ENCODE measurements at places on chromosomes 4 and X.

GRCh38 chrX:39336671-39337311 is 535.5 kb downstream of the MID1IP1 start:
- DNase-seq: no peak

DNA sequence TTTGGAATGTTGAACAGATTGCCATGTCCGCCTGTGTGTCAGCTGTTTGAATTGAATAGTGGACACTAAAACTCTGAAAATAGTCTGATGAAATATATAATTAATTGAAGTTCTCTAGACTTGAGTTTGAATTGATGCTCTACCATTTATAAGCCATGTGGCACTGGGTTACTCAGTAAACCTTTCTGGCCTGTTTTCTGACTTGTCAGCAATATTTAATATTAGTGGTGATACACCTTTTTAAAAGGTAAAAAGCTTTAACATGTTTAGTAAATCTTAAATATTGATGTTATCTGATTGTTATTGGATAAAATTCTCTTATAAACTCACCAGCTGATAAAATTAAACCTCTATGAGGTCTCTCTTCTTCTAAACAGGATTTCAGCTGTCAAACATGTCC is 695.4 kb upstream of the HS3ST1 start:
- no peak for DNase-seq

- peak; percentile 38 for DNase-seq
Measured at GRCh38 chrX:40013266-40014195, 84.2 kb downstream of the BCOR start.

- no peak for DNase-seq
Measured at GRCh38 chr4:147640331-147640730, 23.1 kb downstream of the TMEM184C start.

DNA sequence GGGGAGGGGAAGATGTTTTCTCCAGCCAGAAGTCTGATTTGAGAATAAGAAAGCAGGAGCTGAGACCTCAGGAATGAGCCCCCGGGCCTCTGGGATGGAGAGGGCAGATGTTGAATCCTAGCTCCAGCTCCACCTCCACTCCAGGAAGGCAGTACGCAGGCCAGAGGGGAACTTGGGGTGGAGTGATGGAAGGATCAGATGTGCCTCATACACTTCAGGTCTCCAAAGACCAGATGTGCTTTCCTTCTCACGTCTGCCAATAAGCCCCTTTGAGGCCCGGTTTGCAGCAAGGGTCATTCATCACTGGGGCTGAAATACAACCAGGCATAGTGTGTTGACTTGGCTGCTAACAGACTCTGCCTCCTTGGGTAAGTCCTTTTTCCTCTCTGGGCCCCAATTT is 28.1 kb downstream of the STARD8 start:
- no peak for DNase-seq

- DNase-seq: no peak
Measured at GRCh38 chr4:165505958-165506837, 127.4 kb downstream of the CPE start.

- no peak for DNase-seq
Measured at GRCh38 chr4:2275546-2276251, 13.8 kb upstream of the MXD4 start.

GRCh38 chr4:128298852-128299251 is 11.2 kb upstream of the PGRMC2 start:
- DNase-seq: no peak

- DNase-seq: no peak
Measured at GRCh38 chr4:972651-973424, 531 bp downstream of the DGKQ start.

- no peak for DNase-seq
Measured at GRCh38 chr4:82352825-82353366, 20.9 kb downstream of the HNRNPD start.

GRCh38 chr4:113826421-113826820 is 64.9 kb upstream of the CAMK2D start:
- no peak for DNase-seq

DNA sequence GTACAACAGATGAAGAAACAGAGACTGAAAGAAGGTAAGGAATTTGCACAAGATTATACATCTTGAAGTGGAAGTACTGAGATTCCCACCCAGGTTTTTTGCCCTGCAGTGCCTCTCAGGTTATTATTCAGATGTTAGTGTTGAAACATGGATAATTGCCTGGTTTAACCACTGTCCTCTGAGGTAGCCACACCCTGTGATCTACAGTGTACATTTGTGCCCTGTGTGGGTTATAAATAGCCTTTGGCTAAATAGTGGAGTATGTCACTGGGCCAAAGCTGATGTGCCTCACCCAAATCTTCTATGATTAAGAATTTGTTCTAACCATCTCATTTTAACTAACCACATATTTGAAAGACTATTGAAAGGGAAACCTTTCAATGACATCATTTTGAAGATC is 5.4 kb upstream of the ASB5 start:
- DNase-seq: no peak

DNA sequence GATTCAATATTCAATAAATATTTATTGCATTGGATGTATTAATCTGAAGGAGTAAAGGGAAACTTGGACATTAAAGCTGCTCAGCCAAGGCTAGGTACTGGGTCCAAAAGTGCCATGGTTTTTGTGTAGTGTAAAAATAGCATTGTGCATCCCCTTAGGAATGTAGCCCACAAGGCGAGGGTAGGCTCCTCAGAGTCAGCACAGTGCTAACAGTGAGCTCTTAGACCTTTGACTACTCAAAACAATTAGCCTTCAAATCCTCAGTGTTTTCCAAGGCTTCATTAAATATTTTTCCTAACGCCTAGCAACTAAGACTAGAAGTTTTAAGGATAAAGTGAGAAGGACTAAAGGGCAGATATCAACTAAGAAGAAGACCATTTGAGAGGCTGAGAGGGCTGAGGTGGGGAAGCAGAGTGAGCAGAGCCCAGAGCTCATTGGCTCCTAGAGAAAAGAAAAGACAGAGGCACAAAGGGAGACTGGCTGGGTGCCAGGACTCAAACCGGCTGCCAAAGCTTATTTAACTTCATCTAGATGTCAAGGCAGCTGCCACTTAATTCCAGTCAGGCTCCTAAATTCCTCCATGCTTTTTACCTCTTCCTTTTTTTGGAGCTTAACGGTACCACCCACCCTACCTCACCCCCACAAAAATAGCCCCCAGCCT is 17.0 kb downstream of the PRKG2 start:
- no peak for DNase-seq

GRCh38 chr4:27861802-27862201 is 1001.2 kb downstream of the STIM2 start:
- DNase-seq: no peak

- no peak for DNase-seq
Measured at GRCh38 chr4:875818-876423, 50.0 kb upstream of the CPLX1 start.

DNA sequence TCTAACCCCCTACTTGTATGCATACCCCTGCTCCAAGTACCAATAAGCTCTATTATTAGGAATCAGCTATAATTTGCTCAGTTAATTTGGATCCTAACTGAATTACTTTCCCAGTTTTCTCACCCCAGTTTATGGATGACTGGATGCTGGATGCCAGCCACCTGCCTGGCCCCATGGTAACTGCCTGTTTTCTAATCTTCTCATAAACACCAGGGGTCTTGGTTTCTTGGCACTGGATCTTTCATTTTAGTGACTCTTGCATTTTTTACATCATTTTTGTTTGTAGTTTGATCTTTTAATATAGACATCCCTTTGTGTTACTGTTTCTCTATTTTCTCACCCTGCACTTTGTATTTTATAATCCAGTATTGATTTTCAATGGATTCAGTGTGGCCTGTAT is 246.8 kb downstream of the ADGRL3 start:
- DNase-seq: no peak

GRCh38 chrX:23505531-23506303 is 161.6 kb upstream of the PRDX4 start:
- no peak for DNase-seq

DNA sequence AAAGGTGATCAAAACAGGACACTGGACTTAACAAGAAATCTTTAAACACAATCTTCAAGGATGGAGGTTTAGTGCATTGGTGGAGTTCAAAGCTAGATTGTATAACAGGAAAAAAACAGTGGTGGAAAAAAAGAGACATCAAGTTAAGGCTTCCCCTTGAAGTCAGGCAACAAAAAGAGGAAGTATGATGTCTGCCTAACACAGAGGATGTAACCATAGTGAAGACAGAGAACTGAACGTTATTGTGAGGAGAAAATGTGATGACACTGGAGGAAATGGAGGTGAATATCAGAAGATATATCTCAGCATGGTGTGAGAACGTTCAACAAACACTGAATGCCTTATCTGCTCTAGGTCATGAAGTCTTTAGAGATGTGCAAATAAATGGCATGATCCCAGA is 192.4 kb upstream of the AR start:
- DNase-seq: no peak

DNA sequence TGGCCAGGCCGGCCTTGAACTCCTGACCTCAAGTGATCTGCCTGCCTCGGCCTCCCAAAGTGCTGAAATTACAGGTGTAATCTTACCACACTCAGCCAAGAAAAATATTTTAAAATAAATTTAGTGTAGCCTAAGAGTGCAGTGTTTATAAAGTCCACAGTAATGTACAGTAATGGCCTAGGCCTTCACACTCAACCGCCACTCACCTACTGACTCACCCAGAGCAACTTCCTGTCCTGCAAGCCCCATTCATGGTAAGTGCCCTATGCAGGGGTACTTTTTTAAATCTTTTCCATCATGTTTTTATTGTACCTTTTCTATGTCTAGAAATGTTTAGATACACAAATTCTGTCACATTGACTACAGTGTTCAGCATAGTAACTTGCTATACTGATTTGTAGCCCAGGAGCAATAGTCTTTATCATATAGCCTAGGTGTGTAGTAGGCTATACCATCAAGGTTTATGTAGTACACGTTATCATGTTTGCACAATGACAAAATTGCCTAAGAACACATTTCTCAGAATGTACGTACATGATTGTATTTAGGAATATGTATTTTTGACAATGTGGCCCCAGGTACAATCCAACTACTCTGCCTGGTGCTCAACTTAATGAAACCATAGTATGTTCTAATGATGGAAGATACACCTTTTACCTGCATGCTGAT is 455.2 kb downstream of the PCDH7 start:
- DNase-seq: no peak

GRCh38 chrX:139204898-139205667 is 325.5 kb upstream of the F9 start:
- DNase-seq: no peak

DNA sequence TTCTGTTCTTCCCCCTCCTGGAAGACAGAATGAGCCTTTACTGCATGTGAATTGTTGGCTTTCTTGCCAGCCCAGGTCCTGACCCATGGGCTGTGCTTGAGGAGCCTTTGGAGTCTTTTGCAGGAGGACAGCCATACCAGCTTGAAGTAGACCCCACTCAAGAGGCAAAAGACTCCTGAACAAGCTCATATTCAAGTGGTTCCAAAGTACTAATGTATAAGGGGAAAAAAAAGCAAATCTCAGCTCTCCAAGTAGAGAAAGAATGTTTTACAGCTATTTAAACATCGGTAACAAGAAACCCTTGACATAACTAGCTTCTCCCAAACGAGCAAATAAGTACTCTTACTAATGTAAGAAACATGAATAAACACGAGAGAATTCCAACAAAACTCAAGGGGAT is 174.9 kb upstream of the MXRA5 start:
- DNase-seq: no peak

DNA sequence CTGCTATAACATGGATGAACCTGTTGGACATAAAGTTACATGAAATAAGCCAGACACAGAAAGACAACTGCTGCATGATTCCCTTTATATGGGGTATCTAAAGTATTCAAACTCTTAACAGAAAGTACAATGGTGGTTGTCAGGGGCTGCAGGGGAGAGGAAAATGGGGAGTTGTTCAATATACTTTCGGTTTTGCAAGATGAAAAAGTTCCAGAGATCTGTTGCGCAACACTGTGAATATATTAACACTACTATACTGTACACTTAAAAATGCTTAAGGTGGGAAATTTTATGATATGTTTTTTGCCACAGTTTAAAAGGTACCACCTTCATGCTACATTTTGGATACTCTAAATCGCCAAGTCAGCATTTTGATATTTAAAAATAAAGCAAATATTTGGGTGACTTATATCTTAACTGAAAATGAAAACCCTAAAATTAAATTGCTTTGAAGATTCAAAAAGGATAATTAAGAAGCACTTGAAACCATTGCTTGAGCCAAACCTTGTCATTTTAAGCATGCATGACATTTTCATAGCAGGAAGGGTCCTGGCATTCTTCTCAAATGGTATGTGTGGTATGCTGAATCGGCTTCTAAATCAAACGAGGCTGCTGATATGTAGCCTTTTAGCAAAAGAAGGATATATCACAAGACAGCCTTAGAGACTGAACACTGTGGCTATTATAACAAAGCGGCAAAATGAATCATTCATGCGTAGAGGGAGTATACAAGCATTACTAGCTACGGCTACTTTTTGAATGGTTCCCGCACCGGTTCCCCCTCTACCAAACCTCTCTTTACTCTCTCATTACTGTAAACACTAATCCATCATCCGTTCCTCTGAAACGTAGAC is 607.1 kb upstream of the DIPK2B start:
- no peak for DNase-seq

DNA sequence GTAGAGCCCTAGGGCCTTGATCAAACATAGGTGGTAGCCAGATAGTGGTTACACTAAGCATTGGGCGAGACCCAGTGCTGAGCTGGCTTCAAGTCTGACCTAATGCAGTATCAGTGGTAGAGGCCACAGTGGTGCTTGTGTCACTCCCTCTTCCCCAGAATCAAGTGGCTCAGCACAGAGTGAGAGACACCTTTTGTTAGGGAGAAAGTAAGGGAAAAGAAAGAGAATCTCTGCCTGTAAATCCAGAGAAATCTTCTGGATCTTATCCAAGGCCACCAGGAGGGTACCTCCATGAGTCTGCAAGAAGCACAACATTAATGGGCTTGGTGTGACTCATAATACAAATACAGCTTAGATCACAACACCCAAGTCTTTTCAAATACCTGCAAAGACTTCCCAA is 117.7 kb upstream of the SLC6A14 start:
- DNase-seq: no peak

DNA sequence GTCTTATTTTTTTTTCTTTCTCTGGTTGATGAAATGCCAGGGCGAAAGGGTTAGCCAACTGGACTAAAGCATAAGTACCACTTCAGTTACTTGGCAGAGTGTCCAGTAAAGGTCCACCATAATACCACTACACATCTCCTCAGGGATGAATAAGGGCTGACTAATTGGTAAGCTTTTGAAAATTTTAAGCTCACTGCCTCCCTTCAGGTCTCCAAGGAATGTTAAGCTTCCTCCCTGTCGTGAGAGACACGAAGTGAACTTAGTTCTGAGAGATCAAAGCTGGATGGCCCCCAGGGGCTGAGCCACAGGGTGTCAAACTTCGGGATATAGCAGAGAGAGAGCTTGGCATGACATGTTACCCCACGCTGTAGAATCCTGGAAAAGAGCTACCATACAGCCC is 111.4 kb downstream of the VSIG4 start:
- no peak for DNase-seq

DNA sequence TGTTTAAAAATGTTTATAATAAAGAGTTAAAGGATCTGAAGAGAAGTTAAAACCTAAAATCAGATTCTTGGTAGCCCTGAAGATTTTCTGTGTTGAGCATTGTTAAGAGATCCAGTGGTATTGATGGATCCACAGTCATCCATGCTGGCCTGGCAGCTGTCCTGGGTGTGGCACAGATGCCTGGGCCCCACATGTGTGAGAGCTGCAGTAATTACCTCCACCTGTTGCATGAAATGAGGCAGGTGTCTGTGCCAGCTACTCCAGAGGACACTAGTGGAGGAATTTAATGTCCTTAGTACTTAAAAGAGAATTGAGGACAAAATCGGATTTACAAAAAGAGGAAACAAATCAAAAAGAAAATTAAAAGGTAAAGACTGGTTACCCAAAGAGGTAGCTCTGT is 44.0 kb downstream of the MGST2 start:
- DNase-seq: no peak

- DNase-seq: no peak
Measured at GRCh38 chrX:40392599-40392998, 188.2 kb upstream of the ATP6AP2 start.
